NCI-H2227 treated with DMSO at 0.1 percent for 48 hours (cell line): ENCODE measurements at places on chromosomes 2 and 18.

GRCh38 chr2:224405412-224405811 lies 3.5 kb upstream of the FAM124B start:
- no peak for DNase-seq

GRCh38 chr2:224022486-224022885 lies 16.6 kb downstream of the SERPINE2 start:
- DNase-seq = no peak

- DNase-seq = peak; percentile 49
Measured at GRCh38 chr2:237691029-237691907, 63.9 kb downstream of the LRRFIP1 start.

DNA sequence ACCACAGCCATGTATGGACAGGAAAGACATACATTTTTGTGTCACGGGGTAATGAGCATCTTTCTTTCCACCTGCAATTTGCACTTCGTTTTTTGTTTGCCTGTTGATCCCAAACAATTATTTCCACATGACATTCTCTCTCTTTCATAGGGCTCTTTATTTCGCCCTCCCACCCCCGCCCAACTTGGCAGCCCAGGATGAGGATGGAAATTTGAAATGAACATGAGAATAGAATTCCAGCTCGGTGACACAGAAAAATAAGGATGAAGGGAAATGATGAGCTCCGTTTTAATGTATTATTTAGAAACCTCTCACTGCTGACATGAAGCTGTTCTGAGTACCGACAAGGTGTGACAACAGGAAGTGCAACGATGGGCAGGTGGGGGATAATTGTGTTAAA lies 443.3 kb downstream of the SOCS6 start:
- DNase-seq = no peak

DNA sequence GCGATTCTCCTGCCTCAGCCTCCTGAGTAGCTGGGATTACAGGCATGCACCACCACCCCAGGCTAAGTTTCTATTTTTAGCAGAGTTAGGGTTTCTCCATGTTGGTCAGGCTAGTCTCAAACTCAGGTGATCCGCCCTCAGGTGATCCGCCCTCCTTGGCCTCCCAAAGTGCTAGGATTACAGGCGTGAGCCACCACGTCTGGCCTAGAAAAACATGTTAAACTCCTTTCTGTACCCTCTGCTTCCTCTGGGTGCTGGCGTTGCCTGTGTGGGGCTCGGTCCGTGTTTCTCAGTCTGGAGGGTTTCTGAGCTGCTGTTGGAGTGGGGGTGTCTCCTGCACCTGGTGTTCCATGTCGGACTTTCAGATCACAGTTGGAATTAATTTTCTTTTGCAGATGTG lies 17.9 kb downstream of the LDLRAD4 start:
- no peak for DNase-seq

DNA sequence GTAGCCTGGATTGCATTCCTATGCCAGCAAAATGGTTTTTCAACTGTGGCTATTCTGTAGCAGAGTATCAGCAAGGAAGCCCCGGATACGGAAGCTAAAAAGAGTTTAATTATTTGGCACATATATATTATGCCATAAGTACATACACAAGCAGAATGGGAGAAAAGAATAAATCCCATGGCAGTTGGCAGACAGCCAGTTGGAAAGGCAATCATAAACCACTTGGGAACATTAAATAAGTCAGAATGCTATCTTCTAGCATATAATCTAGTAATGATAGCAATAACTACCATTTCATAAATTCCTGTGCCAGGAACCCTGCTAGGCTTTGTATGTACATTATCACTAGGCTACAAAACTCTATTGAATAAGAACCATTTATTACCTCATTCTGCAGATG lies 26.0 kb downstream of the GALNT5 start:
- DNase-seq = peak; percentile 75

DNA sequence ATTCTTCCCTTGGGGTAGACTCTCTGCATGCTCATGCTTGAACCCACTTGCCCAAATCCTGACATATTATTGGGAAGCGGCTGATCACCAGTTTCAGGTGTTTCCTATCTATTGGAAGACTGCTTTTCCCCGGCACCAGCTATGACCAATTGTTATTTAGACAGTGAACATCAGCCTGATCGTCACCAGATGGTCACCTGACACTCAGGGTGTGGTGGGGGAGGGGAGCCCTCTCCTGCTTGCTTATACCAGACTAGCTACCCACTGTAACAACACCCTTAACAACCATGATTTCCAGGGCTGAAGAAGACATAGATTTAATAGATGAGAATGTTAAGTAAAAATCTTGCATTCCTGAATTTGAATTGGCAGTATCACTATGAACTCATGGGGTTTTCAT lies 44.3 kb downstream of the RBM43 start:
- no peak for DNase-seq

- DNase-seq = no peak
Measured at GRCh38 chr2:225004597-225004996, 37.7 kb downstream of the DOCK10 start.

GRCh38 chr18:54561706-54562267 lies 29.3 kb upstream of the DYNAP start:
- DNase-seq = no peak

DNA sequence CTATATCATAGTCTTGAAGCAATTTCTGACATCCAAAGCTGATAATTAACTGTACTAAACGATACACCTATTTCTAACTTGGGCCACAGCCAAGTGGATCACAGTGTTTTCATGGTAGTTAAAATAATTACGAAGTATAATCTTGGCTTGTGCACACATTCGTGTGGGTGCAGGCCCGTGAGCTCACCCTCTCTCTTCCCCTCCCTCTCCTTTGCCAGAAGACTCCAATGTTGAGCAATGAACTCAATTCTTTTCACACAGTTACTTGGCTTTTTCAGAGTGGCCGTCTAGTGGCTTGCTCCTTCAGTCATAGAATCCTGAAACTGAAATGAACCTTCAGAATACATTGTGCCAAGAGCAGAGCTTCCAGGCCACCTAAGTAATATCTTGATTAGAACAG lies 178.7 kb downstream of the NCKAP5 start:
- DNase-seq = no peak

- peak; percentile 84 for DNase-seq
Measured at GRCh38 chr2:99881901-99882591, 260.3 kb downstream of the AFF3 start.

DNA sequence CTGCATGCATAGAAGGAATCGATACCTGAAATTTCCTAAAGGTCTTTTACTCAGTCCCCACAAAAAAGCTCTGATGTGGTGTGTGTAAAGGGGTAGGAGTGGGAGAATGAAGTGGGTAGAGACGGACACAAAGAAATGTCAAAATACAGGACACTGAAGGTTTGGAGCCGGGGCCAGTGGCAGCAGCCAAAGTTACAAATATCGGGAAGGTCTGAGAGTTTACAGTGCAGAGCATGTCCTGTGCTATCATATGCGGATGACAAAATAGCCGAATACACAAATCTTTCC lies 89.9 kb upstream of the STON1 start:
- DNase-seq = no peak

GRCh38 chr2:64913357-64913869 lies 75.8 kb upstream of the SLC1A4 start:
- DNase-seq = no peak

DNA sequence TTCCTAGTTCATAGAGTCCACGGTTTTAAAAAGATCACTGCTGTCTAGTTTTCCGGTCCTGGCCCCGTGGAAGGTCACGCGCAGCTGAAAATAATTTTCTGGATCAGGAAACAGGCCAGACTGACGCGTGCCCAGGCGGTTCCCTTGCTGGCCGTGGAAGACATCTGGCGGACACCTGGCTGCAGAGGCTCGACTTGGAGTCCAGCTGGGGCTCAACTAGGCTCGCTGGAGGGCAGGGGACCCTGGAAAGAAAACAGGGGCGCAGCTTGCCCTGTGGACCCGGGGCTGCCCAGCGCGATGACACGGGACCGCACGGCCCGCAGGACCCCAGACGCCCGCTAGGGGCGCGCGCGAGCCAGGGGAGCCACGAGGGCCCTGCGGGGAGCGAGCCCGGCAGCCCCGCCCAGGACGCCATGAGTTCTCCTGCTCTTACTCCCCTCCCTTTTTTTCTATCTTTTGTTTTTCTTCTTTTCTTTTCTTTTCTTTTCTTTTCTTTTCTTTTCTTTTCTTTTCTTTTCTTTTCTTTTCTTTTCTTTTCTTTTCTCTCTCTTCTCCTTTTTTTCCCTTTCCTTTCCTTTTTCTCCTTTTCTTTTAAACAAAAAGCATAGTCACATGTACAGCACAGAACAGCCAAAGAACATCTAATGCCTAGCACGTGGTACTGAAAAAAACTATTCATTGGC lies 43.2 kb upstream of the UBE2F start:
- no peak for DNase-seq

- DNase-seq = peak; percentile 92
Measured at GRCh38 chr2:196927376-196928225, 1.1 kb upstream of the PGAP1 start.

GRCh38 chr2:196968516-196968915 lies 42.0 kb upstream of the PGAP1 start:
- DNase-seq = no peak

GRCh38 chr18:3799515-3799914 lies 349.5 kb downstream of the TGIF1 start:
- DNase-seq = no peak

- DNase-seq = no peak
Measured at GRCh38 chr18:50788284-50788683, 31.5 kb downstream of the MRO start.

- no peak for DNase-seq
Measured at GRCh38 chr2:191645434-191646162, 32.3 kb upstream of the NABP1 start.

- DNase-seq = no peak
Measured at GRCh38 chr2:58137221-58137620, 90.6 kb downstream of the VRK2 start.

GRCh38 chr2:187250137-187250536 lies 197.9 kb downstream of the CALCRL start:
- no peak for DNase-seq

DNA sequence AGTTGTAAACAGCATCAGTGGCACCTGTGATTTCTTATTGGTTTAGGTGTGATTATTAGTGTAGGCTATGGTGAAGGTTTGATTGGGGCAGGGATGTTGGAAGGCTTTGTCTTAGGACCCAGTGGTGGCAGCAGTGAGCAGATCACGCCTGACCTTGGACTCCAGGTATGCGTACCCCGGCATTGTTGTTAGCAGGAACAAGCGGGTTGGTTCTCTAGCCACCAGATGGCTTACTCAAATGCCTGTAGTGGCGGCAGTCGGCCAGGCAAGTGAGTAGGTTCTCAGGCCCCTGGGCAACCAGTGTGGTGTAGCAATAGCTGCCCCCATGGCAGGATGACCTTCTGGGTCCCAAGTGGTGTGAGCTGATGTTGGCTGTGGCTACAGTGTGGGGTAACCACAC lies 558.3 kb downstream of the KCNJ3 start:
- no peak for DNase-seq

GRCh38 chr2:232013701-232014353 lies 52.3 kb downstream of the DIS3L2 start:
- no peak for DNase-seq

- no peak for DNase-seq
Measured at GRCh38 chr2:241984271-241984655, 114.7 kb downstream of the RTP5 start.
